ENCODE measurements at places on chromosomes 6 and 20. TPM values are rescaled to one million over a fixed set of nuclear protein-coding genes. Genes with fewer than 3 reads are reported as not detected.

The GPR63 gene
- under 0.01 TPM for total RNA-seq

The RIPPLY2 gene
- total RNA-seq: 0.40 TPM

The SMLR1 gene
- total RNA-seq: not detected

The GPSM3 gene
- total RNA-seq: 6.2 TPM

The TDRD6 gene
- total RNA-seq: under 0.01 TPM

The SLC22A1 gene
- total RNA-seq: not detected

The DSE gene
- total RNA-seq: 8.7 TPM

The SEC63 gene
- total RNA-seq: 13.7 TPM

The AGER gene
- 0.22 TPM for total RNA-seq

The BEND6 gene
- total RNA-seq: not detected

The C20orf202 gene
- not detected for total RNA-seq

The MAD2L1BP gene
- 20.8 TPM for total RNA-seq

The KIF16B gene
- 7.7 TPM for total RNA-seq

The TCF15 gene
- total RNA-seq: 0.87 TPM

The RAB32 gene
- 74.3 TPM for total RNA-seq

The RIPOR3 gene
- 0.20 TPM for total RNA-seq

The SLC32A1 gene
- not detected for total RNA-seq

The F13A1 gene
- not detected for total RNA-seq

The NMBR gene
- total RNA-seq: not detected

The MLN gene
- total RNA-seq: not detected

The SLC22A7 gene
- not detected for total RNA-seq

The RBCK1 gene
- total RNA-seq: 46.4 TPM

The DLL1 gene
- 3.9 TPM for total RNA-seq

The BHLHE23 gene
- not detected for total RNA-seq

The PTPRT gene
- total RNA-seq: not detected

The CCM2L gene
- 24.2 TPM for total RNA-seq

The PKIB gene
- not detected for total RNA-seq
